ENCODE measurements at places on chromosomes 1 and 21. TPM values are rescaled to one million over a fixed set of nuclear protein-coding genes. Genes with fewer than 3 reads are reported as not detected.

DNA sequence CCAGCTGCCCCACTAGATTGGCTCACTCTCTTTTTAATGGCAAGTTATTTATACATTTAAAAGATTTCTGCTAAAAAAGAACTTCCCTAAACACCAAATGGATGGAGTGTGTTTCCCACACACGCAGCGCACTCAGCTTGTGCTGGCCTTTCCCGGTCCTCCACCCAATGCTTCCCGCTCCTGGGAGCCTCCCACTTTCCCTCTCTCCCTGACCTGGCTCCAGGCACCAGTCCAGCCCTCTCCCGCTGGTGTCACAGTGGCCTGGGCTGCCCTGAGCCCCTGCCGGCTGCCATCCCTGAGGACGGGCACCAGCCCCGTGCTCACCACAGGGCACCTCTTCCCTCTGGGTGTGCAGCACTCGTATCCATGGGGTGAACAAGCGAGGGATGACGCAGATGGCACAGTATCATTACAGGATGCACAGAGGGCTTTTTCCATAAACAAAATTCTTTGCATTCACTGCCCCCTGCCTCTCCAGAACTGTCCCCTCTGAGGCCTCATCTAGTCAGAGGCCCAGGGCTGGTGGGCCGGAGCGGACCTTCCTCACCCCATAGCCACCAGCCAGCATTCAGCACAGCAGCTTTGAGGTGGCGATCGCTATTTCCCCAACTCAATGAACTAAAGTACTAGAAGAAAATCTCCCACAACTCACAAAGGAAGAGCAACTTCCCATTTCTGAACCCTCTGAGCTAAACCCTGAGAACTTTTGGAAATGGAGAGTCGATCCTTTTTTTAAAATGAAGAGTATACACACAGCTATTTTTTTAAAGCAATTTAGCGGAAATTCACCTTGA is 68.5 kb downstream of the SLC37A1 start:
- H3K4me3 ChIP-seq: no peak overlapping the region
- no peaks in the 10 kb centered on the region for H3K4me1 ChIP-seq
- no peak for DNase-seq
- H3K36me3 ChIP-seq: peaks cover 22% of the 10 kb centered on the region
- no peaks in the 10 kb centered on the region for H3K27me3 ChIP-seq

DNA sequence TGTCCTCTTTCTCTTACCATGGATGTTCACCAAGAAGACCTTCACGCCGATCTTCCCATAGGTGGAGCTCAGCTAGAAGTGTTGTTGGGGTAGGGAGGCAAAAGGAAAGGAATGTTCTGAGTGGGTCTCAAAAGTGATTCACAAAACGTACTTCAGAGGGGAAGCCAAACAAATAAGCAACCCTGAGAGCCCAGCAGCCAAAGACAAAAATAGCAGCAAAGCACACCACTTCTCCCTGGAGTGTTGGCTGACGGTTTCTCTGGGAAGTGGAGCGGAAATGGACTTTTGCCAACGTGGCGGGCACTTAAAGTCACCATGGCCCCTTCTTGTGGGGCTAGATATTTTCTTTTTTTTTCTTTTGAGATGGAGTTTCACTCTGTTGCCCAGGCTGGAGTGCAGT is 23.1 kb downstream of the SLC26A9 start:
- H3K27me3 ChIP-seq: peaks cover 2% of the 10 kb centered on the region
- H3K4me1 ChIP-seq: peaks cover 3% of the 10 kb centered on the region
- peak; percentile 52 for DNase-seq
- no peak overlapping the region for H3K4me3 ChIP-seq
- H3K27ac ChIP-seq: peak overlapping the region; percentile 5
- H3K36me3 ChIP-seq: no peaks in the 10 kb centered on the region

DNA sequence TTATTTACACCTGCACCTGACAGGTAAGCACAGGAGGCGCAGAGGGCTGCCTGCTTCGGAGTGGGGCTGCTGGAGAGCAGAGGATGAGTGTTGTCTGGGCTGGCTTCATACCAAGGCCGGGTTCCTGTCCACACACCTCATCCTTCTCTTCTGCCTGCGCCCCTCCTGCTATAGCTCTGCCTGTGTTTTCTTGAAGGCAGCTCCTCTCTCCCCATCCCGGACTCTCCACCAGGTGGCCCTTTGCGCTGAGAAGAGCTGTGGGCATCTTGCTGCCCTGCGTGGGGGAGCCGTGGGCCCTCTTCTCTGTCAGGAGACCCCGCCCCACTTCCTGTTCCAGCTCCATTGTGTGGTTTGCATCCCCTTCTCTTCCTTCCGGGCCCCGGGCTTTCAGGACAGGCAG is 35.0 kb downstream of the ARHGEF10L start:
- H3K4me1 ChIP-seq: peaks cover 94% of the 10 kb centered on the region
- H3K36me3 ChIP-seq: no peaks in the 10 kb centered on the region
- peak overlapping the region; percentile 94 for H3K27ac ChIP-seq
- H3K4me3 ChIP-seq: no peak overlapping the region
- peak; percentile 58 for DNase-seq

Gene PRDM16
- total RNA-seq: 0.29 TPM

- no peaks in the 10 kb centered on the region for H3K36me3 ChIP-seq
- no peak overlapping the region for H3K4me3 ChIP-seq
- H3K27me3 ChIP-seq: no peaks in the 10 kb centered on the region
- H3K27ac ChIP-seq: no peak overlapping the region
These were observed 32.8 kb upstream of the BACH1 start for GRCh38 chr21:29265690-29266479.

DNA sequence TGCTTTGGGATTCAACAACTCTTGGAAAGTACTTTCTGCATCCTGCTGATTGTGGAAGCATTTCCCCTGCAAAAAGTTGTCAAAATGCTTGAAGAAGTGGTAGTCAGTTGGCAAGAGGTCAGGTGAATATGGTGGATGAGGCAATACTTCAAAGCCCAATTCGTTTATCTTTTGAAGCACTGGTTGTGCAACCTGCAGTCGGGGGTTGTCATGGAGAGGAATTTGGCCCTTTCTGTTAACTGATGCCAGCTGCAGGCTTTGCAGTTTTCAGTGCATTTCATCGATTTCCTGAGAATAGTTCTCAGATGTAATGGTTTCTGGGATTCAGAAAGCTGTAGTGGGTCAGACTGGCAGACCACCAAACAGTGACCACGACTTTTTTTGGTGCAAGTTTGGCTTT is 47.6 kb upstream of the GJA5 start:
- no peaks in the 10 kb centered on the region for H3K4me1 ChIP-seq
- H3K27me3 ChIP-seq: no peaks in the 10 kb centered on the region
- no peaks in the 10 kb centered on the region for H3K36me3 ChIP-seq
- H3K4me3 ChIP-seq: no peak overlapping the region
- peak; percentile 11 for DNase-seq

GRCh38 chr1:195185736-195186135 is 1422.5 kb downstream of the KCNT2 start:
- no peak for DNase-seq
- H3K4me1 ChIP-seq: no peaks in the 10 kb centered on the region
- no peaks in the 10 kb centered on the region for H3K27me3 ChIP-seq
- no peaks in the 10 kb centered on the region for H3K36me3 ChIP-seq

Gene GRIK1
- 0.87 TPM for total RNA-seq

- peaks cover 22% of the 10 kb centered on the region for H3K4me1 ChIP-seq
- H3K27ac ChIP-seq: no peak overlapping the region
- no peak overlapping the region for H3K4me3 ChIP-seq
- no peaks in the 10 kb centered on the region for H3K27me3 ChIP-seq
These were observed 16.0 kb downstream of the ATP1A1 start for GRCh38 chr1:116389013-116389412.

- DNase-seq: no peak
- H3K36me3 ChIP-seq: no peaks in the 10 kb centered on the region
- no peak overlapping the region for H3K27ac ChIP-seq
- no peak overlapping the region for H3K4me3 ChIP-seq
These were observed 9.4 kb downstream of the MRPS6 start for GRCh38 chr21:34082769-34083168.

Gene CFAP107
- total RNA-seq: not detected

- no peaks in the 10 kb centered on the region for H3K27me3 ChIP-seq
- no peak overlapping the region for H3K27ac ChIP-seq
- H3K4me3 ChIP-seq: no peak overlapping the region
- H3K36me3 ChIP-seq: no peaks in the 10 kb centered on the region
- H3K4me1 ChIP-seq: no peaks in the 10 kb centered on the region
- no peak for DNase-seq
These were observed 425.1 kb upstream of the ADAMTS5 start for GRCh38 chr21:27391990-27392389.

DNA sequence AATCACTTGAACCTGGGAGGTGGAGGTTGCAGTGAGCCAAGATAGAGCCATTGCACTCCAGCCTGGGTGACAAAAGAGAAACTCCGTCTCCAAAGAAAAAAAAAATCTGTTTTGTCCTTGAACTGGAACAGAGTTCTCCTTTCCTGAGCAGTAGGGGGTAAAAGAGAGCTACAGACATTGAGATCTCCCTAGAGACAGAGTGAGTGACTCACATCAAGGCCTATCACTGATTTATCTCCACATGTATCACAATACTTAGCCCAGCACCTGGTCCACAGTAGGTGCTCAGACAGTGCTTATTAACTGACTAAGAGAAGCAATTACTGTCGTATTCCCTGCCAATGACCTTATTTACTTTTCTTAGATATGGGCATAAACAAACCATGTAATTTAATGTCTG is 354.1 kb upstream of the C1orf87 start:
- no peaks in the 10 kb centered on the region for H3K27me3 ChIP-seq
- peaks cover 16% of the 10 kb centered on the region for H3K4me1 ChIP-seq
- H3K4me3 ChIP-seq: no peak overlapping the region
- no peaks in the 10 kb centered on the region for H3K36me3 ChIP-seq
- DNase-seq: no peak

Gene RGS5
- total RNA-seq: 172 TPM

Gene TMPRSS3
- 5.9 TPM for total RNA-seq

GRCh38 chr1:62688687-62689085 is 500 bp upstream of the DOCK7 start:
- peak overlapping the region; percentile 88 for H3K27ac ChIP-seq
- no peaks in the 10 kb centered on the region for H3K27me3 ChIP-seq
- DNase-seq: no peak
- H3K36me3 ChIP-seq: no peaks in the 10 kb centered on the region

- DNase-seq: no peak
- peaks cover 26% of the 10 kb centered on the region for H3K36me3 ChIP-seq
- no peaks in the 10 kb centered on the region for H3K4me1 ChIP-seq
- H3K27ac ChIP-seq: no peak overlapping the region
These were observed 19.8 kb downstream of the RO60 start for GRCh38 chr1:193079187-193079586.
